Stimulated activated CD8-positive, alpha-beta memory T cell treated with anti-CD3 and anti-CD28 coated beads, Interleukin-4, amount 100 ng/mL, for 24 hours (primary cell): ENCODE measurements at places on chromosomes 2 and 18.
A peak's percentile ranks its signal among the peaks of the same experiment; 100 is the strongest.

GRCh38 chr2:190964170-190964795 is 49.7 kb downstream of the STAT1 start:
- DNase-seq: no peak

DNA sequence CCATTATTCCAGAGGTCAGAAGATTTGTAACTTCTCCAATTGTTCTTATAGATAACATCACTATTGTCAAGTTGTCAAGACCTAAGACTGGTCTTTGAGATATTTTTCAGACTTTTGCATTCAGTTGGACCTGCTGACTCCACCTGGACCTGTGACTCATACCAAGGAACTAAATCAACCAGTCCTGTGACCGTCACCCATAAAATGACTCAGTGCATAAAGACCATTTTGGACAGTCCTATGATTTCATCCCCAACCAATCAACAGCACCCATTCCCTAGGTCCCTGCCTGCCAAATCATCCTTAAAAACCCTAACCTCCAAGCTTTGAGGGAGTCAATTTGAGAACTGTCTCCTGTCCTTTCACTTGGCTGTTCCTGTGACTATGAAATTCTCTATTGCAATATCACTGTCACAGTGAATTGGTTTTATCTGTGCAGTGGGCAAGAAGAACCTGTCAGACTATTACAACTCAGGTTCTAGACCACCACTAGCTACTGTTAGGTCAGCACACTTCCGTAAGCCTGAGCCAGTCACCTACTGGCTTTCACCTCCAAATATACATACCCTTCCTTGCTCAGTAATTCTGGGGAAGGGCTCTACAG is 17.1 kb downstream of the DPP4 start:
- DNase-seq: no peak

GRCh38 chr2:158962074-158962473 is 6.4 kb upstream of the TANC1 start:
- DNase-seq: no peak

- DNase-seq: no peak
Measured at GRCh38 chr2:38113981-38114708, 38.2 kb upstream of the CYP1B1 start.

DNA sequence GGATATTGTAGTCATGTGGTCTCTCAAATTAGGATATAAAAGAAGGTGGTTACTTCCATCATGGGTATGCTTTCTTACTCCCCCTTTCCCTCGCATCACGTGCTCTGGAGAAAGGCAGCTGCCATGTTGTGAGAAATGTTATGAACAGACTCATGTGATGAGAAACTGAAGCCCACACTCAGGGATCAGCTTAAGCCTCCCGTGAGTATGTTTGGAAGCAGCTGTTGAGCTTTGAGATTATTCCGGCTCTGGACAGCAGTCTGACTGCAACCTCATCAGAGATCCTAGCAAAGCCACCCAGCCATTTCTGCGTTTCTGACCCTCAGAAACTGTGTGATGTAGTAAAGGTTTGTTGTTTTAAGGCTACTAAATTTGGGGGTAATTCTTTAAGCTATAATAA is 700.1 kb downstream of the ADCYAP1 start:
- no peak for DNase-seq

GRCh38 chr2:219475697-219476651 is 22.7 kb upstream of the GMPPA start:
- peak; percentile 43 for DNase-seq

- DNase-seq: no peak
Measured at GRCh38 chr2:235832941-235833340, 335.2 kb downstream of the GBX2 start.

DNA sequence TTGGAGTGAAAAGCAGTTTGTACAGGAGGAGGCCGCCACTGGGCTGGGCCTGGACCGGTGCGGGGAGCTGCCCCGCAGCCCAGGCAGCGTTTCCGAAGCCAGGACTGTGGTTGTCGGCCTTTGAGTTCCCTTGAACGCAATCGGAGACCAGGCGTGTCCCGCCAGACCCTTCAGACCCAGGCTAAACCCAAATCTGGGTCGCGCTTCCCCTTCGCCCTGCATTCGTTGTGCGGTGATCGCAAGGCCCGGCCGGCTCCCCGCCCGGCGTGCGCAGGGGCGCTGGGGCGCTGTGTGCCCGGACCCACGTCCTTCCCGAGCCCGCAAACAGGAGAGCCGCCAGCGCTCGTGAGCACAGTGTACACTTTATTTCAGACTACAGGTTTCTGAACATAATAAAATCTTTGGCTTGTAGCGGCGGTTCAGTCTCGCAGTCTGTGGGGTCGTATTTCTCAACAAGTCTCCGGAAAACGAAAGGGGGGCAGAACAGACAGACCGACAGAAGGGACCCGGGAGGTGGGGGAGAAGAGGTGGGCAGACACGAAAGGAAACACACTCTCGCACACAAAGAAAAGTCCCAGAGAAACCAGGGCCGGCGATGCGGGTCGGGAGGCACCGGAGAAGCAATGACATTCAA is 5.5 kb downstream of the EN1 start:
- no peak for DNase-seq

- no peak for DNase-seq
Measured at GRCh38 chr2:236237468-236238190, 26.6 kb downstream of the ASB18 start.

DNA sequence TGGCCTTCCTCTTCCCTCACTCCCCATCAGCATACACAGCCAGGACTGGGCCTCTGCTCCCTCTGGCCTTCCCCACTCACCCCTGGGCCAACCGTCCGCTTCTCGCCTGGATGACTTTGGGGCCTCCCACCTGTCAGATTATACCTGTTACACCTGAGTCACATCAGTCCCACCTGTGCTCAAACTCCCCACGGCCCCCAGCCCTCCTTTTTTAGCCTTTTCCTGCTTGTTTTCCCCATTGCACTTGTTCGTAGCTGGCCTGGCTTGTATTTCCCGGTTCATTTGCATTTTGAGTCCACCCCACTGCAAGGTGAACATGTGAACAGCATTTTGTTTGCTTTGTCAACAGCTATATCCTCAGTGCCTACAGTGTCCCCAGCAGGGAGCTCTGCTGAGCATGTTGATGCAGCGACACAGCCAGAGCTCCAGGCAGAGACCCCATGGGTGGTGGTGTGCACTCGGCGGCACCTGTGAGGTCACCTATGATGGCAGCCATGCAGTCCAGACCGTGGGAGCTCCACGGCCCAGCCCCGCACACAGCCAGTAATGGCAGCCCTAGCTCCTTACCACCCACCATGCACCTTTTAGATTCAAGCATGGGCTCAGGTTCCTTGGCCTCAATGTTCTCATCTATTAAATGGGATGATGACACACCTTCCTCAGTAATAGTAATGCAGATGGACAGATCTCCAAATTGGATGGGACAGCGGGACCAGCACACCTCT is 276.4 kb upstream of the HS6ST1 start:
- no peak for DNase-seq

- no peak for DNase-seq
Measured at GRCh38 chr18:22210311-22210754, 40.9 kb downstream of the GATA6 start.

DNA sequence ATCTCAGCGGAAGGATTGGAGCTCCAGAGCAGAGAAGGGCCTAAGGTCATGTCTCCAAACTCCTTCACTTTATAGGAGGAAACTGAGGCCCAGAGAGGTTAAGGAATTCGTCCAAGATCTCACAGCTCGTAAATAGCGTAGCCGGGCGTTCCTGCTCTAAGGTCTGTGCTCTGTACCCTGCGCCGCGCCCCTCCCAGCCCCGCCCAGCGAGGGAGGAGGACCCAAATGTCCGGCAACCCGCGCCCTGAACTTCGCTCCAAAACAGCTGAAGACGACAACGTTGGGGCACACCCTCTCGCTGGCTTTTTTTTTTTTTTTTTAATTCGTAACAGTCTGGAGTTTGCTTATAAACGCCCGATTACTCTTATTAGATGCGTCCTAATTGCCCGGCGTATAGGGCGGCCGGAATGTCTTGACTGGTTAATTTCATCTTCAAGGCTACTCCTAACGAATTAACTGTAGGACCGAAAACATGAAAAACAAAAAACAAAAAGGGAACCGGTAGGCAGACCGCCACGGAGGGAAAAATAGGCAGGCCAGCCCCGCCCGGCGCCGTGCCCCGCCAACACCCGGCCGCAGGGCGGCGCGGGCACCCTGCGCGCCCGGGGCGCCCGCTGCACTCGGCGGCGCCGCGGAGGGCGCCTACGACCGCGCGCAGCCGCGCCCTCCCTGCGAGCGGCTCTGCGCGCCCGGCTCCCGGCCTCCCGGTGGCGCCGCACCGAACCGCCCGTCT is 928 bp upstream of the FOSL2 start:
- DNase-seq: peak; percentile 57

DNA sequence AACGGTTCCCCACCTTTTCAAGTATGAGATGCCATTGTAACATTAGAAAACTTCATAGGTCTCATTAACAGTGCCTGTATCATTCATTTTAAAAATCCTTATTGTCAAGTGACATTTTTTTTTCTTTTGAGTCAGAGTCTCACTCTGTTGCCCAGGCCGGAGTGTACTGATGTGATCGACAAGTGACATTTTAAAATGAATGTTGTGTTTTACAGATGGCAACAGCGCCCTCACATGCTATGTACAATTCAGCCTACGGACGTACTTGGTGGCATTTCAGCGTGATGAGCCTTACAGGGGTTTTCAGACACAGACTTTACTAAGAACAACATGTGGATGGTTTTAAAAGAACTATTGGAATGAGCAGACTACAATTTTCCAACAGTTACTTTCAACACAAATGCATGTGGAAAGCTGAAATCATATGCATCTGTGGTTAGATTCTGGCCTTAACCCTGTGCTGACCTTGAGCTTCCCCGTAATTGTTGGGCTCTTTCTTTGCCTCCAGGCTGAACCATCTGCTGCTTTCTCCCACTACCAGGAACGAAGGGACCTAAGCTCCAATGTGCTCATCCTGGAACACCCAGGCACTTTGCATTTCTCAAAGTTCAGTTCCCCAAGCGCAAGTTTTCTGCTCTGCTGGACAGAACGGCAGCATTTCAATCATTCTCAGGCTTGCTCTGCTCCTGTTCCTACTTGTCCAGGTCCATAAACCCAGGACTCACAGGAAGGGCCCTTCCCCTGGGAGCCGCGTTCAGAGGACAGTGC is 119.9 kb upstream of the NDUFV2 start:
- no peak for DNase-seq

- peak; percentile 62 for DNase-seq
Measured at GRCh38 chr2:106095478-106096298, 98.4 kb downstream of the UXS1 start.

DNA sequence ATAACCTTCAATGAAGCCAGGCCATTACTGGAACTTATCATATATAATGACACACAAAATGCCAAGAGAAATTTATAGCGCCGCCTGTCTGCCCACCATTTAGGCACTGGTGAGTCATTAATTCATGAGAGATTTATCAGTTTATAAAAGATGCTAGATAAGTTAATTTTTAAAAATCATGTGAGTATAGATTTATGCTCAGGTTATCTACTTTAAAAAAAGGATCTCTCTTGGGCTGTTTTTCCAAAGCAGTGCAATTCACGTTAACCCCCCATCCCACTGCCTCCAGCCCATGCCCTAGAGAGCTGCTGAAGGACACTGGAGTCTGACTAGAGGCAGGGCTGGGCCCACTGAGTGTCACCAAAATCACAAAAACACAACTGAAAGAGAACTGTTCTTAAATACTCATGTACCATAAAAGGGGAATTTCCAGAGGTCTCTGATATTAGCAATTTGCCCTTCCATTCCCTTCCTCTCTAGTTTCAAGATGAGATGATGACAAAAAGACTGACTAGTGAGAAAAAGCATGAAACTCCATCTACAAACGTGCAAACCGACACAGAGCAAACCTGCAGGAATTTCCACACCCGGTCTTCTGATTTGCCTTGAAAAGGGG is 160.8 kb downstream of the BCL2 start:
- no peak for DNase-seq
